Hair follicle dermal papilla cell (primary cell): ENCODE measurements at places on chromosomes 5 and 9. TPM values are rescaled to one million over a fixed set of nuclear protein-coding genes. Genes with fewer than 3 reads are reported as not detected.

Gene FBP2
- total RNA-seq, result not detected in 2 replicates

Gene EPB41L4A
- total RNA-seq, result 0.12 and 1.9 TPM in 2 replicates

Gene PCDHB8
- 1.2 and 1.5 TPM in 2 replicates for total RNA-seq

Gene OR1J4
- total RNA-seq, result 0.49 TPM in 1 of 2 replicates, not detected in the other

Gene NUTM2F
- total RNA-seq, result not detected in 2 replicates

Gene GRM6
- total RNA-seq, result under 0.01 TPM in 1 of 2 replicates, not detected in the other

Gene PCDHGA6
- total RNA-seq, result 6.5 and 6.8 TPM in 2 replicates

Gene SOX30
- under 0.01 TPM in 1 of 2 replicates, not detected in the other for total RNA-seq
